ENCODE measurements at places on chromosomes 7 and 10.

DNA sequence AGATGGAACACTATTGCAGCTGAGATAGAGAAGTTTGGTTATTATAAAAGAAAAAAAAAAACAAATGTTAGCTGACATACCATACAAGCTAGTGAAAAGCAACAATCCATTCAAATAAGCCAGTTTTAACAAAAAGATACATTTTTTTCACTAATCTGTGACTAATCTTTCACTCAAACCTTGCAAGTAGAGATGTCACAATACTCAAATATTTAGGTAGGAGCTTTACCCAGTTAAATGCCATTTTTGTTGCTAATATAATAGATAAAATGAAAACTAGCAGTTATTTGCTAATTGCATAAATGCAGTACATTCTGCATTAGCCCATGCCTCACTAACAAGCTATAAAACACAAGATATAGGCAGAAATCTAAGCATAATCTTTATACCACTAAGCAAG lies 123.6 kb downstream of the BTAF1 start:
- DNase-seq = no peak

DNA sequence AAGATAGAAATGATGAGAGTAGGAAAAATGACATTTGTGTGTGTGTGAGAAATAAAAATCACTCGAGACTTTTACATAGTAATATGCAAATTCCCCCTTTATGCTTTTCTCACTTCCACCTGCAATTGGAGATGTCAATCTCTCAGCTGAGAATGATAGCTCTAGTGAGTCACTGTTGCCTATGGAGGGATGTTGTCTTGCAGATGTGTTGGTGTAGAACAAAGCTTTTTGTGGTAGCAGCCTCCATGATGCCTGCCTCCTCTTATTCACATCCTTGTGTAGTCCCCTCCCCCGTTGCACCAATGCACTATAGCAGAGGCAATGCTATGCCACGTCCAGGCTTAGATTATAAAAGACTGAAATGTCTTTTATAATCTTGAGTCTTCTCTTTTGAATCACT lies 33.8 kb downstream of the SPAG6 start:
- DNase-seq = no peak

GRCh38 chr10:31101123-31101522 lies 69.5 kb upstream of the ZNF438 start:
- no peak for DNase-seq

DNA sequence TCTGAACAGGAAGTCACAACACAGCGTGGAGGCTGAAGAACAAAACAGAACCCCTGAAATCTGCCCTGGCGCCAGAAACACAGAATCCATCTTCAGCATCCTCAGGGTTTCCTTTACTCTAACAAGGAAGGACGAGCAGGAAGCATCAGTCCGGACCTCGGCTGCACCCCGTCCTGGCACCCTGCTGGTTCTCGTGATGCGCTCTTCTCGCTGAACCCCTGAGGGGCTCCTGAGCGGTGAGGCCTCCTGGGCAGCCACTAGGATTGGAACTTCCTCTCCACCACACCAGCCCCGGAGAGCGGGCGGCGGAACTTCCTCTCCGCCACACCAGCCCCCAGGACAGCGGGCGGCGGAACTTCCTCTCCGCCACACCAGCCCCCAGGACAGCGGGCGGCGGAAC lies 461.9 kb downstream of the PTPRN2 start:
- no peak for DNase-seq

DNA sequence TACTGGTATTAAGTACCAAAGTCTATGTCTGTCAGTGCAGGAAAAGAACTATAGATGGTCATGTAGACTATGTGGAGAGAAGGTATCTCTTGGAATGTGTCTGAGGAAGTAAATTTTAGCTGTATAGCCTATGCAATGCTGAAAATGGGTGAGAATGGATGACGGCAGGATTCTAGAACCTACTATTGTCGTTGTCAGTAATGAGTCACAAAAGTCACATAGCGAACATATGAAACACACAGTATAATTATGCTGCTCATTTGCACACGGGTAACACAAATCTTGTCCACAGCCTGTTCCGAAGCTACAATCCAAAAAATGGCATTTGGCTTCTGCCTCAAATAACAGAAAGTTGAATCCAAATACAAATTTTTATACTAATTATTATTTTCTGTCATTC lies 33.6 kb upstream of the KMT2E start:
- no peak for DNase-seq

DNA sequence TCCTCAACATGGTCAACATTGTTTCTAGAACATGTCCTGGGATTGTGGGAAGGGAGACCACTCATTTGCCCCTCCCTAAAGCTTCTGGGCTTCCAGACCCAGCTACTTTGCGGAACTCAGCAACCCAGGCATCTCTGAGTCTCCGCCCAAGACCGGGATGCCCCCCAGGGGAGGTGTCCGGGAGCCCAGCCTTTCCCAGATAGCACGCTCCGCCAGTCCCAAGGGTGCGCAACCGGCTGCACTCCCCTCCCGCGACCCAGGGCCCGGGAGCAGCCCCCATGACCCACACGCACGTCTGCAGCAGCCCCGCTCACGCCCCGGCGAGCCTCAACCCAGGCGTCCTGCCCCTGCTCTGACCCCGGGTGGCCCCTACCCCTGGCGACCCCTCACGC lies at the start of gene EPO:
EPO (plus strand) TSS at position 190 of the 392 bp plus-strand sequence. CDS start 513 bp downstream, outside the sequence.
- no peak for DNase-seq

- DNase-seq = no peak
Observed at GRCh38 chr7:26500749-26501352, 209.2 kb downstream of the SNX10 start.

DNA sequence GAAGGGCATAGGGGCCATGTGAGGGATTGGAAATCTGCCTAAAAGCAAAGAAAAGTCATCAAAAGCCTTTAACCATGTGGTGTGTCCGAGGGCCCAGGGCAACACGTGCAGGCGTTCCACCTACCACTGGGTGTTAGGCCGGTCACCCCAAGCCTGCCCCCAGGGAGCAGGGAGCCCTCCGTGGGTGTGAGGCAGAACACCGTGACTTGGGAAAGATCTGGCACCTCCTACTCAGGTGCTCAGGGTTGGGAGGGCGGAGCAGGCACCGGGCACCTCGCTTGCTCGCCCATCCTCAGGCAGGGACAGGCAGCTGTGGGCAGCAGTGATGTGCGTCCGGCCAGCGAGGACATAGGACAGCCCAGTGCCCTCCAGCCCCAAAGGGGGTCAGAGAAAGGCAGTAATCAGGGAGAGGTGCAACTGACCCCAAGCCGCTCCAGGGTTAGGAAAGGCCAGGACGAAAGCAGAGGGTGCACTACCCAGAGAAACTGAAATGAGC lies 80.7 kb upstream of the CHST15 start:
- no peak for DNase-seq

GRCh38 chr7:134813663-134814396 lies 34.4 kb downstream of the CALD1 start:
- DNase-seq = no peak

- DNase-seq = no peak
Observed at GRCh38 chr10:32982293-32982709, 24.3 kb upstream of the ITGB1 start.

DNA sequence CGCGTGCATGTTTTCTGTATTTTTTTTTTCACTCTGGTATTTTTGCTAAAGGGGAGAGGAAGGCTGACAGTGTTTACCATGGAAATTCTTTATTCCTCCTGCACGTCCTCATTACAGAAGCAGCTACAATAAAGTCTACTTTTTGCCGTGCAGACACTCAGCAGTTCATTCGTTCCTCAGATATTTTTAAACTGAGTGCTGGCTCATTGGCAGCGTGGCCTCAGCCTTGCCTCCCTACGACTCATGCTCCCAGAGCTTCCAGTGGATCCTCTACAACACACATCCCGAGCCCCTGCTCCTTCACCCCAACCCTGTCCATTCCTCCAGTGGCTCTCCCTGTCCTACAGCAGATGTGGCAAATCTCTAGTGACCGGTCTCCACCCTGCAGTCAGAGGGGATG lies 239.2 kb upstream of the ZMIZ1 start:
- DNase-seq = no peak

GRCh38 chr7:141119187-141119586 lies 45.3 kb downstream of the TMEM178B start:
- DNase-seq = no peak

- DNase-seq = no peak
Observed at GRCh38 chr10:69726850-69727249, 74.9 kb upstream of the COL13A1 start.

- no peak for DNase-seq
Observed at GRCh38 chr10:61760943-61761824, 98.5 kb downstream of the CABCOCO1 start.

- DNase-seq = peak; percentile 23
Observed at GRCh38 chr7:26930201-26930600, 65.8 kb upstream of the SKAP2 start.

GRCh38 chr10:28906011-28906411 lies 228.7 kb downstream of the BAMBI start:
- DNase-seq = no peak

DNA sequence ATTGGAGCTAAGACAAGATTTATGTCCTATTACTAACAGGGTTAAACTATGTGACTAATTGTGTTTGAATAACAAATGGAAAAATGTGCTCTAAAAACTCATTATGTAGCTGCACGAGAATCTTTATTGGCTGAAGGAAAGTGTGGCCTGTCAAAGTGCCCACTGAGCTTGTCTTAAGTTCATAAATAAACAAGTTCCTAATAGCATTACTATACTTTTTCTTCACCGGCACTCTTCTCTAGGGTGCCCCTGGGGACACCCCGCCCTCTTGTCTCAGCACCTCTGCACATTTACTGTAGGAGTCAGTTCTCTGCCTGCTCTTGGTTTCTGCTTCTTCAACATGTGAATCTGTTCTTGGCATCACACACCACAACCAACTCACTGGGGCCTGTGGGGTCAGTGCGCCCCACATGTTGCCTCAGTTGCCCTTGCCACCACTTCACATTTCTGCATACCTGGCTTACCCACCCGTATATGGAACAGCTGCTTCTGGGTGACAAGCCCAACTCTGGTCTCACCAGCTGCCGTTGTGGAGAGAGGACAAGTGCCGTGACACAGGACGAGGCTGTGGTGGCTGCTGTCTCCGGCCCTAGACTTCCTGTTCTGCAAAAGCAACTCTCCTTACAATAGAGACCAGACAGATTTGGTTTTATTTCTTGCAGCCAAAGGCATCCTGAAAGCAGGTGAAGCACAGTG lies 96.3 kb upstream of the DDC start:
- no peak for DNase-seq

GRCh38 chr7:50793120-50793946 lies 10.6 kb upstream of the GRB10 start:
- DNase-seq = peak; percentile 53

DNA sequence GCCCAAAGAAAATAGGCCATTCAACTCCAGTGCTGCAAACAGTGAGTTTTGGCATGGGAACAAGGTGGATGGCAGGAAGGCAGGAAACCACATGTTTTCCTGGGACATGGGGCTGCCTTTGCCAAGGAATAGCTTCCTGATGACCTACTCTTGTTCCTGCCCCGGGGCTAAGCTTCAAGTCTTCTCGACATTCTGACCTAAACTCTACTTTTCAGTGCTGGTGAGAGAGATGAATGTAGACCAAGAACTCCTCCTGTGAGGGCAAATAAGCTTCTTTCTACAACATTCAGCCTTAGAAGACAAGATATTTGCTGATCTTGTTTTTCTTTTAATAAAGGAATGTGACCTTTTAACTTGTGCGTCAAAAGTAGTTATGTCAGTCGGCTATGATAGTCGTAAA lies 199.0 kb downstream of the GPR37 start:
- no peak for DNase-seq

GRCh38 chr7:7971308-7972040 lies 2.9 kb downstream of the GLCCI1 start:
- no peak for DNase-seq

DNA sequence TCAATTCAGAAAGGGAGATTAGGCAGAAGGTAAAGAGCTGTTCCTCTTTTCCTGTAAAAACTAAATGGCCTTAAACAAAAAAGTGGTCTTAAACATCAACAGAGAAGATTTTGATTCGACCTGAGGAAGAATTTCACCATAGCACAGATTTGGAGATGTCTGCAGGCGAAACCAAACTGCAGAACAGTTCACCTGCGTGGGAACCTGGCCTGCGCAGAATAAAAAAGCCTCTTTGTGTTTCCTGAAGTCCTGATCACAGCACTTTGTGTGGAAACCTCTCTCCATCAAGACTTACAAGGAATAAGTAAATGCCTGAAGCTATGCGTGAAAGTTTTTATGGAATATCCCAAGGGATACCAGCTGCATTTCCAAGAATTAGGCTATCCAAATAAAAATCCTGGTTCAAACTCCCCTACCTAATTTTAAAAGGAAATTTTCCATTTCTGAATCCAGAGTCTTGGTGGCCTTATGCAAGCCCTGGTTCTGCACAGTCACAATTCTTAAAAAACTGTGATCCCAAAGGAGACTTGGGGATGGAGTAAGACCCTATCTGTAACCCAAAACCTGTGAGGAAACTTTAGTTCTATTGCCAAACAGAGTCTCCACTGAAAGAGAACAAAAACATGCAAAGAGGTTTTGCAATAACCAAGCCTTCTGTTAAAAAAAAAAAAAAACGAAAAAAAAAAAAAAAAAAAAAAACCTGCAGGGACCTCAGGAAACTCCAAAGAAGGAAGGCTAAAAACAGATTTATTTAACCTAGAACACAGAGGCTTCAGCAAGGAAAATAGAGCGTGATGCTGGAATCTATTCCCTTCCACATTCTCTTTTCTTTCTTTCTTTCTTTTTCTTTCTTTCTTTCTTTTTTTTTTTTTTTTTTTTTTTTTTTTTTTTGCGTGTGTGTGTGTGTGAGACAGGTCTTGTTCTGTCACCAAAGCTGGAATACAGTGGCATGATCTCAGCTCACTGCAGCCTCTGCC lies 10.4 kb downstream of the CALML3 start:
- peak; percentile 58 for DNase-seq

DNA sequence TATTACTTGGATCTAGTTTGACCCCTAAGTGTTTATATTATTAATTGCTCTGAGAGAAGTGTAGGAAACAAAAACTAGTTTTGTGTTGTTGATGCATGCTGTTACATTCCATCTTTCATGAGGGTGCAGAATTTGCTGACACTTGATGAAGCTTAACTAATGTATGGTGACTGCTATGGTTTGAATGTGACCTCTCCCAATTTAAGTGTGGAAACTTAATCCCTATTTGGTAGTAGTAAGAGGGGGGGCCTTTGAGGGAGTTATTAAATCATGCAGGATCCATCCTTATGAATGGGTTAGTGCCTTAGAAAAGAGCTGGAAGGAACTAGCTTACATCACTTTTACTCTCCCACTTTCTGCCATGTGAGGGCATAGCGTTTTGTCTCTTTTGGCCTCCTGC lies 142.5 kb downstream of the PCLO start:
- DNase-seq = no peak

GRCh38 chr10:101217450-101218281 lies 11.6 kb downstream of the LBX1 start:
- no peak for DNase-seq

GRCh38 chr10:75546004-75546403 lies 114.6 kb downstream of the LRMDA start:
- DNase-seq = no peak

- DNase-seq = no peak
Observed at GRCh38 chr10:51711519-51711891, 12.1 kb upstream of the CSTF2T start.

GRCh38 chr7:134703782-134704181 lies 57.1 kb downstream of the BPGM start:
- no peak for DNase-seq

- no peak for DNase-seq
Observed at GRCh38 chr7:51031791-51032515, 249.3 kb upstream of the GRB10 start.

Measured in hindlimb muscle (tissue), 1 donor.